ENCODE measurements at places on chromosomes 16 and 17. TPM values are rescaled to one million over a fixed set of nuclear protein-coding genes. Genes with fewer than 3 reads are reported as not detected.

Gene RAI1
- 8.8 TPM for total RNA-seq

Gene KRTAP2-1
- total RNA-seq, result not detected

Gene HNF1B
- not detected for total RNA-seq

Gene LLGL2
- total RNA-seq, result 1.8 TPM

Gene GHDC
- 14.0 TPM for total RNA-seq

Gene NEUROD2
- not detected for total RNA-seq

Gene ALOXE3
- under 0.01 TPM for total RNA-seq

Gene KRT25
- not detected for total RNA-seq

Gene CFAP97D1
- not detected for total RNA-seq

Gene TMEM100
- total RNA-seq, result 0.97 TPM

Gene MSL1
- total RNA-seq, result 36.8 TPM

Gene CANT1
- 43.5 TPM for total RNA-seq

All from epithelial cell of umbilical artery (primary cell).